GDM1 (cell line): ENCODE measurements at places on chromosomes 2 and 18.

DNA sequence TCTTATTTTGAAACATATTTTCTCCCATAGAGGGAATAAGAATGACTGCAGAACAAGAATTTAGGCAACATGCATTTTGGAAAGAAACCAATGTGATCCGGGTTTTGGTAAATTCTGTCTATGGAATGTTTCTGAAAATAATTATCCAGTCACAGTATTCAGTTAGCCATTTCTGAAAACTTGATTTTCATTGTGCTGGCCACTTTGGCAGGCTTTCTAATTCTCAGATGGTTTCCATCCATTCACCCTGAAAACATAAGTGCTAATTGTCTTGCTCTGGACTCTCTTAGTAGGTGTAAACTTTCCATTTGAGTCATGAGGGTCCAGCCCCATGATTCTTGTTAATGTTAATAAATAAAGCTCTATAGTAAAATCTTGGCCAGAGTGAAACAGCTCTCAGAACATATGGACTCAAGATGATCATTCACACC, 176.5 kb downstream of the RBM43 start:
- no peak for DNase-seq

DNA sequence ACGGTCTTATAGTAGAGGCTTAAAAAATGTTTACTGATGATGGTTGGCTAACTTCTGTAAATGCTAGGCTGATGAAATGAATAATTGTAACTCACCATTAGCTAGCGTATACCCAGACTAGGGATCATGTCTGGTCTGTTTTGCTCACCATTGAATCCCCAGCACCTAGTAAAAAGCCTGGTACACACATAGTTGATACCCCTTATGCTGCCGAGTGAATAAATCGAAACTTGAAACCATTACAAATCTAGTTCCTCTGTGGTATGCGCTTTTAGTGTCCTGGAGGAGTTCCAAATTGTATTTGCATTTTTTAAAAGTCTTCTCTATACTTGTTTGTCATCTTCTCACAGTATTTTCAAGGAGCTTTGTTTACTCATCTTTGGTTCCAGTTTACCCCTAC, 1.3 kb downstream of the TAF1B start:
- DNase-seq = no peak

- no peak for DNase-seq
These were observed 2.6 kb upstream of the FAM136A start for GRCh38 chr2:70304498-70304897.

GRCh38 chr2:241563981-241564595, 5.5 kb downstream of the BOK start:
- no peak for DNase-seq

GRCh38 chr2:127857265-127857808, 618 bp downstream of the POLR2D start:
- no peak for DNase-seq

DNA sequence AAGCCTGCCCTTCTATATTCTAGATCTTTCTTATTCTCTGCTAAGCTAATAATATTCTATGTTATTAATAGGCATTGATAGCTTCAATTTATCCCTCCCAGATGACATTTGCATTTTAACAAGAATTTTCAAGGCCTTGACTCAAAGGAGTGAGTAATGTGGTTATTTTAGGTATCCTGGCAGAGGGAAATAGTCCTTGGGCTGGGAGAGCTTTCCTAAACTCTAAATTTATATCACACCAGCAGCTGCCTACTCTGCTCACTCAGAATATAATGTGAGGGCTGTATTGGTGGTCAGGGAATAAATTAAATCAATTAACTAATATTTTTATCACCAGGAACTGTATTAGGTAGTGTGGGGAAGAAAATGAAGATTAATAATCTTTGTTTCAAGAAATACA, 74.8 kb upstream of the ADAM23 start:
- no peak for DNase-seq

- DNase-seq = no peak
These were observed 8.1 kb downstream of the FBXO48 start for GRCh38 chr2:68458981-68459380.

GRCh38 chr2:211903961-211904360, 634.6 kb downstream of the ERBB4 start:
- DNase-seq = no peak

DNA sequence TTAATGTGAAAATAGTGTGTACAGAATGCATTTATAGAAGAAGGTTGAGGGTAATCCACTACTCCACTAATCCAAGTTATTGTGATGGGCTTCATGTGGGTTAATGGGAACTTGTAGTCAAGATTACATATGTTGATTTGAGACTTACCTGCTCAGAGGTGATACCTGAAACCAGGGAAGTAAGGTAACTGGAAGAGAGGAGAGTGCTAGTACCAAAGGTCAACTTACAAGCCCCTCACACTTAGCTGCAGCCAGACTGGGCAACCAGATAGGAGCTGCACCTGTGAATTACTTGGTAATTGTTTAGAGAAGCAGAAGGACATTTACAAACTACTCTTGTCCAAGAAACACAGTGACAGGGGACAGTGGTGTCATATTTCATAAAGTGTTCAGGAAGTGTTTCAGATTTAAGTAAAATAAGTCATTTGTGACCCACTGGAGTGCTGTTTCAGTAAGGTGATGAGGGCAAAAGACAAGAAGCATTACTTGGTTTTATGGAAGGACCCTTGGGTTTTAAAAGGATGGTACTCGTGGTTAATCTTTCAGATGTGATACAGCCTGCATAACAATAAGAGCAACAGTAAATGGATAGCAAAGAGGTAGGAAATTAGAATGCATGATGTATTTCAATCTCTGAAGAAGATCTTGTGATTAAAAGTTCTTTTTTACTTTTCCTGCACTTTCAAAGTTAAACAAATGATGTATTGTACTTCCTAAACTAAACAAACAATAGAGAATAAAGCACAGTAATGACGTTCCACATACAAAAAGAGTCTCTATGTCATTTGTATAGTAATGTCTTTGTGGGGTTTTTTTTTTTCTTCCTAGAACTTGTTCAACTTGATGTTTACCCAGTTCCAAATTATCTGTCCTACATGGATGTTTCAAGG, 189.3 kb downstream of the PHLPP1 start:
- no peak for DNase-seq

- DNase-seq = no peak
These were observed 12.1 kb upstream of the ARHGEF4 start for GRCh38 chr2:130824492-130825061.

DNA sequence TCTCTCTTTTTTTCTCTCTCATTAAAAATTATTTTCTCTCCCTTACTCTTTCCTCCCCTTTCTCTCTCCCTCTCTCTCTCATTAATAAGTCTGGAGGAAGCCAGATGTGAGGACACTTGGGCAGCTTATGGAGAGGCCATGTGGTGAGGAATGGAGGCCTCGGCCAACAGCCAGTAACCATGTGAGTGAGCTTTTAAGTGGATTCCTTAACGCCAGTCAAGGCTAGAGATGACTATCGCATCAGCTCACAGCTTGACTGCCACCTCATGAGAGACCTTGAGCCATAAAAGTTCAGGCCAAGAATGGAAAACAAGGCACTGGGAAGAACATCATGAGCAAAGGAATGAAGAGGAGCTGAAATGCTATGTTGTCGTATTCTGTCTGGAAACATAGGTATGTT, 39.1 kb downstream of the ETAA1 start:
- no peak for DNase-seq

DNA sequence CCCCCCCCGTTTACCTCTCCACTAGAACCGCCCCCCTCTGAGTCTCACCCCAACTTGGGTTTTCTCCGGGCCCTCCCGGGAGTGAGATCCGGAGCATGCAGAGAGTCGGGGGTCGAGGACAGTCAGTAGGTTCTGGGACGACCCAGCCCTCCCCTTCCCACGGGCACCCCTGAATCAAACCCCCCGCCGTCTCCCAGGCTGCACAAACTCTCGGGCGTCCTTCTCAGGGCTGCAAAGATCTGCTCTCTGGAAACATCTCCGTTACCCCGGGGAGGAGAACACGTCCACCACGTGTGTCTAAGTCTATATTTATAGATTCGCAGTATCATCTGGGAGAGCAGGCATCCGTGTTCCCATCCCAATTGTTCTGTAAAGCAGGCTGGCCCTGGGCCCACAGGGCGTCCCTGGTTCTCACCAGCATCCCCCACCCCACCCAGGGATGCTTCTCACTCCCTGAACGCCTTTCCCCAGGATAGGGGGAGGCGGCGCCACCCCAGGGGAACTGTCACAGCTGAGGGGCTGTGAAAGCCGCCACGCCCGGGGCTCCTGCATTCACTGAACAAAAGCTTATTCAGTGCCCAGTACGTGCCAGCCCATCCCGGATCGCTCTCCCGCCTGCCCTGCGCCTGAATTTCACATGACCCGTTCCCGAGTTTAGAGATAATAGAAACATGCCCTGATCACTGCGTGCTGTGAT, 765 bp upstream of the DIPK1C start:
- no peak for DNase-seq

DNA sequence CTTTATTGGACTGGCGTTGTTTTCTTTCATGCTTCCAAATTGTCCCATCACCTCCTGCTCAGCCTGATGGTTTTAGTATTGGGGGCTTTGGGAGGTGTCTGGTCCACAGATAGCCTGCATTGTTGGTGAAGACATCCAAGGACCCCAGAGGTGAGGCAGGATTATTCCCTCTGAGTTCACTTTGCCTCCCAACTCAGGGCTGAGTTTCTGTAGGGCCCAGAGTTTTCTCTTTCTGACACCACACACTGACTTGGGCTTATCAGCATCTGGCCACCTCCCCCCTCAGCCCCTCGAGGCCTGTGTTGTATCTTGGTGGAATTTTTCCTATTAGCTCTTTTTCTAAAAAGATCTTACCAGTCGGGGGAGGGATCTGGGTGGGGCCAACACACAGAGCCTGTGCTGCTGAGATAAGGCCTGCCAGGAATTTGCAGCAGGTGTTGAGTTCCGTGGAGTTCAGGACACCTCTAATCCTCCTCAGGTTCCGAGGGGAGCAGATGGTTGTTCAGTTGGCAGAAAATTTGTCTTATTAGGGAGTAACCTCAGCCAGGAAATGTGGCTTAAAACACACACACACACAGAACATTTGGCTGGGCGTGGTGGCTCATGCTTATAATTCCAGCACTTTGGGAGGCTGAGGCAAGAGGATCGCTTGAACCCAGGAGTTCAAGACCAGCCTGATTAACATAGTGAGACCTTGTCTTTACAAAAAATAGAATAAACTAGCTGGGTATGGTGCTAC, 7.3 kb downstream of the EMILIN2 start:
- DNase-seq = no peak

DNA sequence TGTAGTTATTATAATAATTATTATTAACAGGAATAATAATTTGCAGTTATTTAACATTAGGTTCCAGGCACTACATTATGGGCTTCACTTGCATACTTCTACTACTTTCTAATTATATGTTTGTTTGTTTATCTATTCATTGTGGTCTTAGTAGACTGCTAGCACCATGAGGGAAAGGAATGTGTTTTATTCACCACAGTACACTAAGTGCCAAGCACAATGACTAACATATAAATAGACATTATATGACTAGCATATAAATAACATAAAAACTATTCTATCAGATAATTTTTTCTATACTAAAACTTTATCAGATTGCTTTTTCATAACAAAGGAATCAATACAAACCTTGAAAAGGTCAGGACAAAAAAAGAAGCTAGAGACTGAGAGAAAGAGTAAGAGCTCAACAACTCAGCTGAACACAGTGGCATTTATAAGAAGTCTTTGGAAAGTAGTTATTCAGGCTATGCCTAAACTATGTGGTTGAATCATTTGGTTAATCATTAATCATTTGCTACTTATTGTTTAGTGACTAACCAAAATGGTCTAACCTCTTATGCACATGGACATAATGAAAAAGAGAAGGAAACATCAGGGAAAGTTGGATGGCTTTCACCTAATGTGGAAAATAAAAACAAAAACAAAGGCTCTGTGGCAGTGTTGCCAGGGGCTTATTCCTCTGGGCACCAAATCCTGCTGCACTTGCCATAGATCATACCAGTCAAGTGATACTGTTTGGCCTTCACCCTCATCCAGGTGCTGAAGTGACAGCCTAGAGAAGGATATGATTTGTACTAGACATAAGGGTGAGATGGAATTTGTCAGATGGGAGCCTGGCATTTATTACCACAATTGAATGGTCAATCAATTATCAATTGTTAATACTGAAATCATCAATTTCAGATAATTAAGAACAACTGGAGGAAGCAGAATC, 174.9 kb downstream of the ETAA1 start:
- no peak for DNase-seq

GRCh38 chr2:163703386-163703785, 32.4 kb downstream of the FIGN start:
- no peak for DNase-seq

- no peak for DNase-seq
These were observed 33.0 kb downstream of the TMEFF2 start for GRCh38 chr2:192161656-192162290.

- no peak for DNase-seq
These were observed at the start of gene PKDCC for GRCh38 chr2:42047488-42048298. Gene PKDCC, plus strand, starts transcription at chr2:42048021. Its CDS starts 179 bp downstream, at chr2:42048200.

DNA sequence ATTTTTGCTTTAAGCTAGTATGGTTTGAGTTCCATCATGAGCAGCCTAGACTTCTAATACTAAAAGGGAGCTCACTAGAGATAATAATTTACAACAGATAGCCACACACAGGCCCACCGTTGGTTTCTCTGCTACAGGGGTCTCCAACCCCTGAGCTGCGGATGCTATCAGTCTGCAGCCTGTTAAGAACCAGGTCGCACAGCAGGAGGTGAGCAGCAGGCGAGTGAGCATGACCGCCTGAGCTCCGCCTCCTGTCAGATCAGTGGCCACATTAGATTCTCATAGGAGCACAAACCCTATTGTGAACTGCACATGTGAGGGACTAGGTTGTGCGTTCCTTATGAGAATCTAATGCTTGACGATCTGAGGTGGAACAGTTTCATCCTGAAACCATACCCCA, 150.6 kb downstream of the HRH4 start:
- DNase-seq = no peak

DNA sequence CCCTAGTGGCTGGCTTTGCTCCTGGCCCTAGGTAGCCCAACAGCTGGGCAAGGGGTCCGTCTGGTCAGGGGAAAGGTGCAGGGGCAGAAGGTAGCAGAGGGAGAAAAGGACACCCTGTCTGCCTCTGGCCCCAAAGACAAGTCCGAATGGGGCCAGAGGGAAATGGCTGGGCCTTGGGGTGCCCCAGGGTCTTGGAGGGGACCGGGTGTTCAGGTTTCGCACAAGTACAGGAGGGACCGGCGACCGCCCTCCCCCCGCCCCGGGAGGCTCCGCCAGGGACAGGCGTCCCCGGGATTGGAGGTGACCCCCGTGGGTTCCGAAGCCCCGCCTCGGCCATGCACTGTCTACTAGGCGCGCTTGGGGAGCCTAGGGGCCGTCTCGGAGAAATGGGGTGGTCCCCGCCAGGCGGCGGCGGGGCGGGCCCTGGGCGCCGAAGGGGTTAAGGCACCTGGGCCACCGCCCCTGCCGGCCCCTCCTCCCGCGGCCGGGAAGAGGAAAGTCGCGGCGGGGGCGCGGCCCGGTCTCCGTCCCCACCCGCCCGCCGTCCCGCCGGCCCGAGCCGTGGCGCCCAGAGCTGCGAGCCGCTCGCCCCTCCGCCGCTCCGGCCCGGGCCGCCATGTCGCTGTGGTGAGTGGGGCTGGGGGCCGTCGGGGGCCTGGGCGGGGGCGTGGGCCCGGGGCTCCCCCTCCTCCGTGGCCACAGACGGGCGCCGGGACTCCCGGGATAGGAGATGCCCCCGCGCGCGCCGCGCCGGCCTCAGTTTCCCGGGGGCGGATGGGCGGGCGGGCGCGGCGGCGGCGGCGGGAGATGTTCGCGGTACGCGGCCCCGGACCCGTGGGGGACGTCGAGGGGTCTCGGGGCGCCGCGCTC, at the start of gene B3GNT7:
TSS of gene B3GNT7 (plus strand) at position 523 of the 870 bp plus-strand sequence. CDS start at position 617, 94 bp downstream.
- DNase-seq = no peak
